DMS53 (cell line): ENCODE measurements at places on chromosomes 12 and 14.

DNA sequence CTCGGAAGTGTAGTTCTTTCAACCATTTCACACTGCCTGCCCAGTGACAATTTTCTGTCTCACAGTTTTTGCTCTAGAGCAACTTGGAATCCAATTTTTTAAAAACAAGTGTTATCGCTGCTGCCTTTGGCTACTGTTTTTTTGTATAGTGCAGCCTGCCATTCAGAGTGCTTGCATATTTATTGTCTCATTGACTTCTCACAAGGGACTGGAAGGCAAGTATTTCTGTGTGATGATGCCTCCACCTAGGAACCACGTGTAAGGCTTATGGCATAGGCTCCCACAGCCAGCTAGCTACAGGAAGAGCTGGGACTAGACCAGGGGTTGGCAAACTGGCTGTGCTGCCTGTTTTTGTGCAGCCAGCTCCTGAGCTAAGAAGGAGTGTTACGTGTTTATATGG lies 903 bp downstream of the PARPBP start:
- peak; percentile 69 for DNase-seq

DNA sequence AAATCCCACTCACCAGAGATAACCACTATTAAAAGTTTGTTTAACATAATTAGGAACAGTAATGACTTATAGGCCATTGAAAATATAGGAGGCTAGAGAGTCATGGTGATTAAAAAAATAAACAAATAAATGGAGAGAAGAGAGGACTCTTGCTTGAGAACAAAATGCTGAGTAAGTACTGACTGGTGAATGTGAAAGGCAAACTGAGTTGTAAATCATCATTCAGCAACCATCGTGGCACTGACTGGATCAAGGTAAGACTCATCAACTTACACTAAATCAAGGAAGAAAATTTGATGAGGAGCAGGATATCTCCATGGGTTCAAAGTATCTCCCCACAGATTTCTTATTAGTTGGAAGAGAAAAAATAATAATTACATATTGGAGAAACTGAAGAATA lies 14.1 kb upstream of the YBX3 start:
- peak; percentile 32 for DNase-seq

- DNase-seq = no peak
These were observed 28.4 kb downstream of the BCL2L14 start for GRCh38 chr12:12099102-12099501.

DNA sequence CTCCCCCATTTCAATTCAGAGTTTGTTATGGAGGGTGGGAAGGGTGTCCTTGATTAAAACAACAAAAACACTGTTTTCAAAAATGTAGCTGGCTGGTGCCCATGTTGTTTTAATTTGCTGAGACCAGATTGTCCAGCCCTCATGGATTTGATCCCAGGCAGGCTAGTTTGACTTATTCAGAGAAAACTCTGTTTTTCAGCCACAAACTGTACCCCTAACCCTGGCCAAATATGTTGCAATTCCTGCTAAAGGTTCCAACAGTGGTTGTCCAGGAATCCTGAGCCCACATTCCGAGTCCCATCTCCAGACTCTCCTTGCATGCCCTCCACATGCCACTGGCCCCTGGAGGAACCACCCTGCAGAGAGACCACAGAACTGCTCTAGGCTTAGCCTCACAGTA lies 36.0 kb downstream of the MAP1LC3B2 start:
- no peak for DNase-seq

DNA sequence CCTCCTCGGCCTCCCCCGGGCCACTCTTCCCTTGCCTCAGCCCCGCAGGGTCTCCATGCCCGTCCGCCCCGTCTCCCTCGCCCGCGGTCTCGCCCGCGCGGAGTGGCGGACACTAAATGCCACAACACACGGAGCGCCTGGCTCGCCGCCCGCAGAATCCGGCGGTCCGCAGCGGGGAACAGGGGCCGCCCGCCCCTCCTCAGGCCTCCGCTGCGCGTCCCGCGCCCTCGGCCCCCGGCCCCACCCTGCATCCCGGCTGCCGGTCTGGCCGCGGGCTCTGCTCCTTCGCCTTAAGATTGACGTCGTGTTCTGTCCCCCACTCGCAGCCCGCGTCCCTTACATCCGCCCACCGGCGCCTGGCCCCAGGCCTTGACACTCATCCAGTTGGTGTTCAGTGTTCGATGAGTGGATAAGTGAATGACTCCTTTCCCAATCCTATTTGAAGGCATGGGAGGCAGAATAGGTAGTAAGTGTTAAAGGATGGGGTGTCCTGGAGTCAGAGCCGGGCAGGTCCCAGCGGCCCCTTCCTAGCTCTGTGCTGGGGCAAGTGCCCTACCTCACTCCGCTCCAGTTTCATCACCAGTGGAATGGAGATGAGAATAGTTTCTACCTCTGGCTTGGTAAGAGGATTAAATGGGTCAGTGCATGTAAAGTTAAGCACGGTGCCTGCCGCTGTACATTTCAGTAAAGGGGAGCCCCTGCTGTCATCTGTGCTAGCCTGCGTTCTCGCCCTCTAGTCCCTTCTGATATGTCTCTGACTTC lies 622 bp downstream of the TECPR2 start:
- peak; percentile 68 for DNase-seq

- DNase-seq = no peak
These were observed 34.6 kb downstream of the MTHFD1 start for GRCh38 chr14:64422756-64423155.

DNA sequence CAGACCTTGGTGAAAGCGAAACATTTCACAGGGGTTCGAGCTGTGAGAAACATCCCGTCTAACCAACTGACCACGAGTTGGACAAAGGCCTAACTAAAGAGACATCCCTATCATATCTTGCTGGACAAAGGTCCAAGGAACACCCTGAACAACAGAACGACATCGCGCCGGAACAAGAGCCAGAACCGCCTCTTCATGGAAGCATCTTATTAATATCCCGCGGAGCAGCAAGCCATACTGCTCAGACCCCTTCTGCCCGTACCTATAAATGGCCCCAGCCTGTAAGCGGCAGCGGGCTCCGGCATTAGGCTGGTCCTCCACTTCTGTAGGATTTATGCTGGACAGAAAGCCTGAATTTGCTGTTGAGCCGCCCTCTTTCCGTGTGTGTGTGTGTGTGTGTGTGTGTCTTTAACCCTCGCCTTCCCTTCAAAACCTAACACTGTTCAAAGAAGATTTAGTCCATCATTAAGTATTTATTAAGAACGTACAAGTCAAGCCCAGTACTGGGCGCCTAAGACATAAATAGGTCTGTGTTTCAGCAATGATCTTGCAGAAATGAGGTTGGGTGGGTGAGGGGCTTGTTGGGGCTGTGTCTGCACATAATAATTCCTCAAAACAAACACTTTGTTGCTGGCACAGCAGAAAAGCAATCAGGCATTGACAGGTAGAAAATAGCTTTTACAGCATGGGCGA lies 1.9 kb downstream of the SLC6A15 start:
- peak; percentile 57 for DNase-seq

- peak; percentile 15 for DNase-seq
These were observed 86.3 kb upstream of the TBX3 start for GRCh38 chr12:114770323-114770722.

DNA sequence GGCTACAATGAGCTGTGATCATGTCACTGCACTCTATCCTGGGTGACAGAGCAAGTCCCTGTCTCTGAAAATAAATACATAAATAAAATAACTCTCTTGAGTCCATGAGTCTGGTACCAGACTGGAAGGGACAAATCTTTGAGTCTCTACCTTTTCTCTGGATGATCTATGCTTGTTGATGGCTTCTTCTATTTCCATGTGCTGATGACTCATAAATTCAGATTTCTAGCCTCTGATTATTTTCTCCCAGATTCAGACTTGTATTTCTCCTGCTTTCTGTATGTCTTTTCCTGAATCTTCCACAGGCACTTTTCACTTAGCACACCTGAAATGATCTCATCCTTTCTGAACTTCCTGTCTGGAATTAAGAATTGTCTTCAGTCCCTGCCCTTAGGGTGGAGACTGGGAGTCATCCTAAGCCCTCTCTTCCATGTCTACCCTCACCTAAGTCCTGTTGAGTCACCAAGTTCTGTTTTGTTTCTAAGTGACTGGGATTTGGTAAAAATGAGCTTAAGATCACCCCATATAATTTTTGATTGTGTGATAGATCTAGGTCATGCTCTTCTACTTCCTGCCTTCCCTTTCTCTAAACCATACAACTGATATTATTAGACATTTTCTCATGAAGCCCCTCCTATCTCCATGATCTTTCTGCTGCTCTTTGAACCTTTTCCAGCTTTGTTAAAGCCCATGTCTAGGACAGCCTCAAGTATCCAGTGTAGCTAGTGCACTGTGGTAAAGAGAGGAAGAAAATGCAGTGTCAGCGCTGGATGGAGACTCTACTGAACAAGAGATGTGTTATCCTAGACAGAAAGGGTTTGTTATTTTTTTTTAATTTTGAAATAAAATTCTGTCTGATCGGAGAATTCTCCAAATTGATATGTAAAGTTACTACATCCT lies 13.1 kb downstream of the AKAP6 start:
- DNase-seq = peak; percentile 5

- DNase-seq = no peak
These were observed 155.1 kb downstream of the SYT1 start for GRCh38 chr12:79019672-79020071.

DNA sequence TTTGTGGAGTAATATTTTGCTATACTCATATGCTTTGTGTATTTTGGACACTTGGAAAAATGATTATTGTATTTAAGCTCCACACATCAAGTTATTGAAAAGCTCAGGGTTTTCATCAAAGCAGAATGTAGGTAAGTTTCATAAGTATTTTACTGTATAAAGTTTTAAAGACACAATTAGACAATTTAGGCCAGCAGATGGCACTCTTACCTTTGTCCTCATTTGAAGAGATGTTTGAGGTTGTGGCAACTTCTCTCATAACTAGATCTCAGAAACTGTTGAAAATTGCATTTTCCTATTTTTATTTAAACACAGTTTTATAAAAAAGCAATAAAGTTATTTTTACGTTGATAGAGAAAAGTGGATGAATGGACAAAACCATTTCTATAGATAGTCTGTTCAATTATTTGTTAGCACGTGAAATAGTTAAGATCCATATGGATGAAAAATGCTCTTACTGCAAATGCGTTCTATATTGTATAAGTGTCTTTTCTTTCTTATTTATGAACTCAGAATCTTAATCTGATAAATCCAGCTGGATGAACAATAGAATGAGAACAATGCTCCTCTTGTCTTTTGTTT lies 300.0 kb downstream of the AEBP2 start:
- DNase-seq = peak; percentile 89

GRCh38 chr14:23099212-23099861 lies 4.0 kb downstream of the C14orf119 start:
- DNase-seq = no peak

DNA sequence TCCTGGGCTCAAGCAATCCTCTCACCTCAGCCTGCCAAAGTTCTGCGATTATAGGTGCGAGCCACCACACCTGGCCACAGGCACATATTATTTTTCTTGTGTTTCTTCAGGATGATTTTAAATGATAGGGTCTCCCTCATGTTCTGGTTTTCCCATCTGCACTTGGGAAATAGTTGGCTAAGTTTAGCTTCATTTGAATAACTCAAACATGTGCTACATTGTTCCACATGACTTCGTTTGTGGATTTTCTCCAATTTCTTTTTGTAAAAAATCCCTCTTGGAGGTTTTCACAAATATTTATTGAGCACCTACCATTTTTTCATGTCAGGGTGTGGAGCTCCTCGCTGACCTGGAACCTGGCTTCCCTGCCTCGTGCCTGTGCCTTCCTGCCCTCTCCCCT lies 55.2 kb upstream of the GNPNAT1 start:
- no peak for DNase-seq

GRCh38 chr14:42523666-42524065 lies 917.0 kb downstream of the LRFN5 start:
- no peak for DNase-seq

DNA sequence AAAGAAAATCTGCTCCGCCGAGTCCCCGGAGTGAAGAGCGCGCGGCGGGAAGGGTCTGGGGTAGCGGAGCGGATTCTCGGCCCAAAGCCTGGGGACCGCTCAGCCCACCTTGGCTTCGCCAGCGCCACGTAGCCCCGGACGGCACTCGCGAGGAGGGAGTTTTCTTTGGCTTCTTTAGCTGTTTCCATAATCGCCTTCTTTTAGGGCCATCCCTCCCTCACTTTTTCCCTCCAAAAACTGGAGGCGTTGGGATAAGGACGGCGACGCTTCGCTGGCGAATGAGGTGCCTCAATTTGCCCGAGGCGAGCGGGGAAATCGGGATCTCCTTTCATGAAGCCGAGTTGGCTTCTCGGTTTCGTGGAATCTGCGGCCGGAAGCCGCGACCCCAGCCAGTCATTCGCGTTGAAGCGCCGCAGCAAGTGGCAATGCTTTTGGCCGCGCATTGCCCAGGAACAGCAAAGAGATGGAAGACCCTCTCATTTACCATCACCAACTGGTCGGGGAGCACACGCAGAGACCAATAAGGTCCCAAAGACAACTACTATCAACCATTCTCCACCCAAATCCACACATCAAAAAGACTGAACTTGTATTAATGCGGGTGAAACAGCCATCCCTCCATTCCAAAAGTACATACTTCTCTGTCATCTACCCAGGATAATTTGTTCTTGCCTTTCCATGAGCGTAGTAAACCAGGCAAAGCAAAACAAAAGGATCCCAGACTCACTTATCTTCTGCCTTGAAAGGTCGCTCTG lies 8.4 kb upstream of the SIX1 start:
- DNase-seq = peak; percentile 63

DNA sequence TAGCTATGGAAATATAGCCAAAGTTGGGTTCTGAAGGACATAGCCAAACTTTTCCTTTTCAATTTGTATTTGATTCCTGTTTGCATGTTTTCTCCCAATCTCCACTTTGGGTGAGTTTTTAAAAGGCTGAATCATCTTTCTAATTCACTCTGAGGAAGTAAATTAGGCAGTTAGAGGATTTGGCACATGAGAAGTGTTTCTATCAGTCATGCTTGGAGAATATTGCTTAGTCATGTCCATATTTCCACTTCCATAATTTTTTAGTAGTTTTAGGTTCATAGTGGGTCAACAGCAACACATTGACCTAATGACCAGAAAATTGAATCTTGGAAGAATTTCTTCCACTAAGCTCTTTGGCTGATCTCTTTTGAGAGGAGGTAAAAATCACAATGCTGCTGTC lies 21.8 kb downstream of the IRAK3 start:
- DNase-seq = no peak

DNA sequence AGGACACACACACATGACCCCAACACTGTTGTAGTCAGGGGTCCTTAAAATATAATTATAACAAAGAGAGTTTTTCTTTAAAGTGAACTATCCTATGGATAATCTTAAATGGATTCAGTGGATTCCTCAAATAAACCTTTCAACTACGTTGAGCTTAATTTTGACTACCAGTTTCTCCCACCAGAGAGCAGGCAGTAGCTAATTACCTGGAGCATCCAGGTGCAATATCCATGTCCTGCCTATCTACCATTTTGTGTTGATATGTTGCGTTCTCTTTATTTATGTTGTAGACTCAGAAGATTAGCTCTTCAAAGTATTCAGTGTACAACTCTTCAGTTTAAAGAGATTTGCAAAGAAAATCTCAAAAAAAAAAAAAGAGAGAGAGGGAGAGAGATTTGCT lies 127.2 kb upstream of the GZMB start:
- no peak for DNase-seq
